ENCODE measurements at places on chromosomes 12 and 14.

- no peak for DNase-seq
Observed at GRCh38 chr12:42996869-42997431, 407.4 kb upstream of the PRICKLE1 start.

DNA sequence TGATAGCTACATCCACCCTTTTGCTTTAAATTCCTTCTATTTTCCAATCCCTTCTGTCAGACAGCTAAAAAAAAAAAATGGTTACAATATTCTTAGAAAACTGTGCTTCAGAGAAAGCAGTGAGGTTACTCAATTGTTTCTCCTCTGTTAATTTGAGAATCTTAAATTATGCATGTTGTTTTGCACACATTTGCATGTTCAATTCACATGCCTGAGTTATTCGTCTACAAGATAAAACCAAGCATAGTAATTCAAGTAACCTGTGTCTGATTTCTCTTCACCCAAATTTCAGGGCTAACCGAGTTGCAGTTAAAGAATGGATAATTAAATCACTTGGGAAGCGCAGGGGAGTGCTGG lies 81.0 kb upstream of the MED13L start:
- no peak for DNase-seq

- no peak for DNase-seq
Observed at GRCh38 chr12:97335115-97335514, 127.5 kb upstream of the RMST start.

DNA sequence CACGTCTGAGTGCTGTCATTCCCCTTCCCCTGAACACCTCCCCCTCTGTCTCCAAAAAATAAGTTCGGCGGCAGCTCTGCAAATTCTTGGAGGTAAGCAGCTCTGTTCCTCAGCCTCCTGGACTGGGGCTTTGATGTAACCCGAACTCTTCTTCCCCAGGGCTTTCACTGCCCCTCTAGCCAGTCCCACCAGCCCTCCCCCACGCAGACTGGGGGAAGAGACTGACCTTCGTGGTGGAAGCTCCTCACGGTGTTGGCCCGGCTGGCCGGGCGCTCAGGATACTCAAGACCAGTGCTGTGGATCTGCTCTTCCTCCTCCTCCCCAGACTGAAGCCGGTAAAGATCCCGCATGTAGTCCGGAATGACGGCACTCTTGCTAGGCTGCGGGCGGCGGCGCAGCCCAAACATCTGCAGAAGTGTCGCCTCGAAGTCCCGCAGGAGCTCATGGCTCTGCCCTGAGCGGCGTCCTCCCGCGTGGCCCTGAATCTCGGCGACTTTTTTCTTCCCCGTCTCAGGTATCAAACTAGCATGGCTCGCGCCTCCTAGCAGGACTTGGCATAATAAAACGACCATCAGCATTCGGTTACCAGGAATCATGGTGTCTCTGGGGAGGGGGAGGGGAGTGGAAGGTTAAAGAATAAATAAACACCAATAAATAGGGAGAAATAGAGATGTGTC lies 4.9 kb downstream of the BMP4 start:
- DNase-seq, result no peak

GRCh38 chr14:36281309-36281708 lies 39.1 kb downstream of the MBIP start:
- DNase-seq, result no peak

DNA sequence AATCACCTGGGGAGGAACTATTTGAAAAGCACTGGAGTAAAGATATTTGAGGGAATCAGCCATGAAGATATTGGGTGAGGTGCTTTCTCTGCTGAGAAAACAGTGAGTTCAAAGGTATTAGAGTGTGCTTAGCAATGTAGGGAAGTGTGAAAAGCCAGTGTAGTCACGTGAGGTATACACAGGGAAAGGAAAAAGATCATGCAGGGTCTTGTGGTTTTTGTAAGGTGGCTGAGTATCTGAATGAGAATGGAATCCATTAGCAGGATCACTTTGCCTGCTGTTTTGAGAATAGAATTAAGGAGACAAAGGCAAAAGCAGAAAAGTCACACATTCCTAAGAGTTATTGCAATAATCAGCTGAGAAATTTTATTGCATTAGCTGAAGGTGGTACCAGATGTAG lies 193.0 kb downstream of the PIK3C2G start:
- no peak for DNase-seq
